Activated CD8-positive, alpha-beta T cell treated with anti-CD3 and anti-CD28 coated beads, Interleukin-2, amount 10 ng/mL, durations not matched to agents 7 days and 5 days (primary cell): ENCODE measurements at places on chromosomes 7 and 10. TPM values are rescaled to one million over a fixed set of nuclear protein-coding genes. Genes with fewer than 3 reads are reported as not detected.

The VWDE gene
- total RNA-seq, result 3.2 TPM

The RGR gene
- total RNA-seq, result not detected

DNA sequence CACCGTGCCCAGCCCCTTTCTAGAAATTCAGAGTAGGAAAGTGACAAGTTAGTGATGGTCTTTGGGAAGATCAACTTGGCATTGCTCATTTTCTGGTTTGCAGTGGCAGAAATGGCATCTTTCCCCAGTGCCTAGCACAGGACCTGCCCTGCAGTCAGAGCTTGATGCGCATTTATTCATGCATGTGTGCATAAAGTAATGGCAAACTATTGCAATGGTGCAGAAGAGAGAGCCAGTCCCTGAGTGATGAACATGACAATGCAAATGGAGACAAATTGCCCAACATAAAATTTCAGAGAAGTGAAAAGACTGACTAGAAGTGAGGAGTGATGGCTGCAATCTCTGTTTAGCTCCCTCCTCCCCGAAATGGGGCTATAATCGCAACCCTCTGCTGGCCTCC lies 268.2 kb downstream of the CCSER2 start:
- no peak for DNase-seq

The CRYGN gene
- 0.50 TPM for total RNA-seq
